ENCODE measurements at places on chromosomes 7 and 10.

GRCh38 chr7:28658381-28658780 lies 246.1 kb downstream of the CREB5 start:
- no peak for DNase-seq
- no peak overlapping the region for H3K4me3 ChIP-seq
- no peak overlapping the region for H3K27ac ChIP-seq

DNA sequence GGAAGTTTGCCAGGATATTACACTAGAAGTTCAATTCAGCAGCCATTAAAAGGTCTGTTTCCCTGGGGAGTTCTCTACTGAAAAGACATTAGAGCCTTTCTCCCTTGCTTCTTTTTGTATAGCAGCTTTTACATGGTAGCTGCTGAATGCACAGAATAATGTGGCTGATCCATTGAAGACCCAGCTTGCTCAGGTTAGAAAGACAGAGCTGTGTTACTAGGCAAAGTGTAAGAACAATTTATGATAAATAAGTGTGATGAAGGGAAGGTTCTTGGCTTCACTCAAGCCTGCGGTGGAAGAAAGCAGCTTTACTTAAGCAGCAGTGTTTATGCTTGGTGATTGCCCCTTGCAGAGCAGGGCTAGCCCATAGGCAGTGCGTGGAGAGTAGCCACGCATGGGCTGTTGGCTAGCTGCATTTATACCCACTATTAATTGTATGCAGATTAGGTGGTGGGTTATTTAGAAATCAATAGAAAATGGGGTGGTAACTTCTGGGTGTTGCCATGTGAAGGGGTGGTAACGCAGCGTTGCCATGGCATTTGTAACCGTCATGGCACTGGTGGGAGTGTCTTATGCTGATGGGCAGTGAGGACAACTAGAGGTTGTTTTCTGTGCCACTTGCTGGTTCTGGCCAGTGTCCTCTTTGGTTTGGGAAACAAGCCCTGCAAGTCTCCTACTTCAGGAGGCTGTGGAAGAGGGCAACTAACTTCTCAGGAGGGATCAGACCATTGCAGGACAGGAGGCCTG lies 942.9 kb downstream of the NRG3 start:
- no peak overlapping the region for H3K4me3 ChIP-seq
- no peaks in the 10 kb centered on the region for H3K27me3 ChIP-seq
- peaks cover 11% of the 10 kb centered on the region for H3K4me1 ChIP-seq
- no peak overlapping the region for H3K27ac ChIP-seq

DNA sequence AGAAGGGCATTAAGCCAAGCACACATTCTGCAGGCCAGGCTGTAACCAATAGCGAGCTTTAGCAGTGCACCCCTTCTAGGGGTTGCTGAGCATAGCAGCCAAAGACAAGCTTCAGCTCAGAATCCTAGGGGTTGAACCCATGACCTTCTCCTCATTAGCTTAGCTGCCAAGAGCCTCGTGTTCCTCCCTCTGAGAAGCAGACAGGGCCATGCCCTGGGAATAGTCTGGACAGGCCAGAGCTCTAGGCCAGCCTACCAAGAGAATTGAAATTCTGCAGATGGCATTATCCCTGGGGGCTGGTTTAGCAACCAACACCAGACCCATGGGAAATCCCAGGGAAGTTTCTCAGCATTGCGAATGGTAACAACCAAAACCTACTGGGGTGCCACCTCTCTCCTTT lies 77.2 kb downstream of the PLXNA4 start:
- H3K36me3 ChIP-seq: no peaks in the 10 kb centered on the region
- no peak overlapping the region for H3K4me3 ChIP-seq
- no peak overlapping the region for H3K27ac ChIP-seq
- H3K27me3 ChIP-seq: no peaks in the 10 kb centered on the region
- no peak for DNase-seq

- no peak overlapping the region for H3K27ac ChIP-seq
- no peaks in the 10 kb centered on the region for H3K36me3 ChIP-seq
- peaks cover 9% of the 10 kb centered on the region for H3K4me1 ChIP-seq
- DNase-seq: no peak
Measured at GRCh38 chr7:116311816-116312471, 101.6 kb downstream of the TES start.

GRCh38 chr7:73766556-73767229 lies 3.4 kb downstream of the CLDN3 start:
- H3K27me3 ChIP-seq: peaks cover 10% of the 10 kb centered on the region
- peaks cover 21% of the 10 kb centered on the region for H3K4me1 ChIP-seq
- no peak for DNase-seq
- H3K36me3 ChIP-seq: no peaks in the 10 kb centered on the region

Measured in WTC11 (cell line).